ENCODE measurements at places on chromosomes 1 and 21.

- DNase-seq: no peak
These were observed 16.6 kb downstream of the AK4 start for GRCh38 chr1:65164633-65165032.

DNA sequence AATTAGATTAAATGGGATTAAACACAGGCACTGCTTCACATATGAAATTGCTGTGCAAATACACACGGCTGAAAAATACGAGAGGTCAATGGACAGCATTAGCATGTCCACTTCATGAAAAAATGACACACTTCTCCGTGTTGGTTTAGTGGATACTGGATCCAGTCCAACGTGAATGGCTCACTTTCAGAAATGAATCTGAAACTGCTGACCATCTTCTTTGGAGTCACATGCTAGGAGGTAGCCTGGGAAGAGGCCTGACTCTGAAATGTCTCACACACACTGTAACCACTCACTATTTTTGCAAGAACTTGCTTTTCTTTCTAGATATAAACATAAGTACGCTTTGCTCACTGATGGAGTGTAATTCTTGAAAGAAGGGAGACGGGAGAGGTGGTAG, 127.3 kb downstream of the HLCS start:
- peak; percentile 56 for DNase-seq

DNA sequence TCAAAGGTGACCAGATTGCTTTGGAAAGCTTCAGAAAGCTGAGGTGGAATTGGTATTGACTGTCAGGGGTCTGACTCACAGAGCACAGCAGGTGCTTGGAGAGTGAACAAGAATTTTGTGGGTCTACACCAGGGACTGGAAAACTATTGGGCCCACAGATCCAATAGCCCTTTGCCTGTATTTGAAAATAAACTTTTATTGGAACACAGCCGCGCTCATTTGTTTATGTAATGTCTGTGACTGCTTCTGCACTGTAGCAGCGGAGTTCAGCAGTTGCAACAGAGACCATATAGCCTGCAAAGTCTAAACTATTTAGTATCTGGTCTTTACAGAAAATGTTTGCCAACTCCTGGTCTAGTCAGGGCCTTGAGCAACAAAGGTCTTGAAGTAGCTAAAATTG, 315.6 kb downstream of the NFIA start:
- no peak for DNase-seq

DNA sequence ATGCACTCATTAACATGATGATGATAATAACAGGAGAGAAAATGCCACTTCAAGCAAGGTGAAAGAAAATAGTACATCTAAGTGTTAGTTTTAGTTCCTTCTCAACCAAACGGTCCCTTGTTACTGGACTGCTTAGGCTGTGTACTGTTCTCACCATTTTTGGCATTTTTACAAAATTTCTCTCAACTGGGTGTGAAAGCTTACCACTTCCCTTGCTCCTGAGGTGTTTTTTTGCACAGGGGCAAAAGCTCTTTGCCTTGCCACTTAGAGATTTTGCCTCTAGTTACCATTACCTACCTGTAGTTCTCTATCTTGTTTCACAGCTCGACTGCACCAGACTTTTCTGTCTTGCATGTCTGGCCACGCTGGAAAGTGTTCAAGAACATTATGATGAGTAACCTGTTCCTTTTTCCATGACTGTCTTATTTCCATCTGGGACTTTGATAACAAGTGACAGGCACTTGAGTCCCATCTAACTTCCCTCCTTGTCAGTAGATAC, 10.7 kb downstream of the NEK7 start:
- peak; percentile 56 for DNase-seq

DNA sequence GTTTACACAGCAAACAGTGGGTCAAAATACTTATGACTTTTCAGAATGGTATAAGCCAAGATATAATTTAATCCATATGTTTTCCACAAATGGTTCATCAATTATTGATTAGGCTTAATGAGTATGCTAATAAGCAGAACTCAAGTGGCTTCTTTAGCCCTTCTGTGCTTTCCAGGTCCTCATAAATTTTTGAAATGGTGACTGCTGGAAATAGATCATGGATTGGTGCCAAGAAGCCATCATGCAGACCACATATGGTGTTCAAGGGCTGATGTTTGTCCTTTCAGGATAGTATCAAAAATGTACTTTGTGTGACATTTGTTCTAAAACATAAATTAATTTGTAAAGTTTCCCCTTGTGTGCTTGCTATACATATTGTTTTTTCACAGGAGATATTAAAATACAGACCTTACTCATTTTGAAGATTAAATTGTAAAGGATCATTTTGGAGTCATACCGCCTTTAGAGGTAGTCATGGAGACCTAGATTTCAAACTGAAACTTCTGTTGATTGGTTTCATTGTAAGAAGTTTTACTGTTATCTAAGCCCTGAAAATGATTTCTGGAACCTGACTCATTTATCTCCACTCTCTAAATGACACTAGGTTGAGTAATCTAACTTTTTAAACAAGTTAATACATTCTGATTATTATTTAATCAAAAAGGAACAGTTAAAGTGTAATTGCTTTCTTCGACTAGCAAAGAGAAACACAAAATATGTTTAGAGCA, 507.9 kb downstream of the PLA2G4A start:
- DNase-seq: no peak

GRCh38 chr1:19439464-19440171, 45.7 kb downstream of the CAPZB start:
- no peak for DNase-seq

- peak; percentile 58 for DNase-seq
These were observed 4.7 kb downstream of the DNALI1 start for GRCh38 chr1:37561133-37562132.

GRCh38 chr21:32131164-32131563, 147.7 kb downstream of the MIS18A start:
- no peak for DNase-seq

GRCh38 chr1:19424651-19425570, 60.4 kb downstream of the CAPZB start:
- no peak for DNase-seq

- no peak for DNase-seq
These were observed 714.9 kb downstream of the ADGRL2 start for GRCh38 chr1:82515650-82516049.

DNA sequence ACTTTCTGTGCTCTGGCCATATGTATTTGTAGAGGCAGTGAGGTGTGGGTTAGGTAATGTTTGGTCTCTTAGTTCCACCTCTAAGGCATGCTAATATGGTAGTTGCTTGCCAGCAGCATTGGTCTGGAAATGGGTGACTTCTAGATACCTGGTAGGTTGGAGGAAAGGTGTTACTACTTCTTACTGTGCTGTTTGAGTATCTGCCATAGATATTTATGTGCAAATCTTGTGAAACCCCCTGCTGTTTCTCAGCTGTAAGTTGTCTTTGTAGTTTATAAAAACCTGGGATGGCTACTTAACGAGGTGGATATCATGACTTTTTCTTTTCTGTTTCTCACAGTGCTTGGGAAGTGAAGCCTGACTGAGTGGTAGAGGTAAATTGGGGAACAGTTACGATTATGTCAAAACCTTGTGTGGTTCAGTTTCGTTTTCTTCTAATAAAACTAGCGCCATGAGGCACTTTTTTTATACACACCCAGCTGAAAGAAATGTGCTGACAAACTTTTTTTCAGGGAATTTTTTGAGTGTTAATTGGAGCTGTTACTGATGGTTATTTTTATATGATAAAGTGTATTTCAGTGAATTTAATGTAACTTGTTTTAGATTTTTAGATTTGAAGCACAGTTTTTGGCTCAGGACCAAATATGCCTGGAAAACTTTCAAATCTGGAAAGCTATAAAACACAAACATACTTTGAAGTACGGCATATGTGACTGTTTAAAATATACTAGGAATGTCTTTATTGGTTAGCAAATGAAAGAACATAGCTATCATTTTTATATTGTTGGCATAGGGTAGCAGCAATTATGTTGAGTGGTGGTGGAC, 42.1 kb downstream of the CAMSAP2 start:
- peak; percentile 65 for DNase-seq

- DNase-seq: no peak
These were observed 46.8 kb downstream of the COL18A1 start for GRCh38 chr21:45451771-45452182.

GRCh38 chr1:12438349-12438924, 179.6 kb downstream of the DHRS3 start:
- DNase-seq: peak; percentile 20

- peak; percentile 59 for DNase-seq
These were observed 18.7 kb downstream of the DMRTB1 start for GRCh38 chr1:53477651-53478501.

GRCh38 chr1:162197041-162197531, 127.6 kb downstream of the NOS1AP start:
- no peak for DNase-seq

GRCh38 chr1:23567629-23567995, 8.3 kb upstream of the ID3 start:
- DNase-seq: no peak

DNA sequence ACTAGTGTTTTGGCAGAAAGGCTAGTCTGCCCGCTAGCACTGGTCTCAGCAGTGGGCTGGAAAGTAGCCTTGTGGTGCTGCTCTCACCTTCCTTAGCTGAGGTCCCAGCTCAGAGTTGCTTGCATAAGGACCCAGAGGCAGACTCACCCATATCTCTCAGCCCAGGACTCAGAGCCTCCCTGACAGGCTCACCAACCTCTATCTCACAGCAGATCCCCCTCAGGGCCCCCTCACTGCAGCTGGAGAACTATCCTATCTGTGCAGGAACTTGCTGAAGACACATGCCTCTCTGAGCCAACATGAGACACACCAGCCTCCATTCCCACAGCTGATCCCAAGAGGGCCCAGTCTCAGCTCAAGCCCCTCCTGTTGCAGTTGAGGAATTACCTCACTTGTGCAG, 82.6 kb downstream of the IARS2 start:
- DNase-seq: no peak

DNA sequence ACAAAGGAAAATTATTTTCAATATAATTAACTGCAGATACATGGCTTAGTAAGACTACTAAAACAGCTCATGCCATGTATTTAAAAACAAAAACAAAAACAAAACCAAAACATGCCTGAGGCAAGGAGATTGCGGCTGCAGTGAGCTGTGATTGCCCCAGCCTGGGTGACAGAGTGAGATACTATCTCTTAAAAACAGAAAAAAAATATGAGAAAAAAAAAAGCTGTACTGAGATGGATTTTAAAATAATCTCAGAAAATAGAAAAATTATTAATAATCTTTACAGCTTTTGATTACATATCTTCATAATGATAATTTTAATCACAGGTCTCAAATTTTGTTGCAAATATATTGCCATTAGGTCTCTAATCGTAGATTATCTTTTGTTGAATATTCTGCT, 24.0 kb upstream of the LIN9 start:
- DNase-seq: no peak

DNA sequence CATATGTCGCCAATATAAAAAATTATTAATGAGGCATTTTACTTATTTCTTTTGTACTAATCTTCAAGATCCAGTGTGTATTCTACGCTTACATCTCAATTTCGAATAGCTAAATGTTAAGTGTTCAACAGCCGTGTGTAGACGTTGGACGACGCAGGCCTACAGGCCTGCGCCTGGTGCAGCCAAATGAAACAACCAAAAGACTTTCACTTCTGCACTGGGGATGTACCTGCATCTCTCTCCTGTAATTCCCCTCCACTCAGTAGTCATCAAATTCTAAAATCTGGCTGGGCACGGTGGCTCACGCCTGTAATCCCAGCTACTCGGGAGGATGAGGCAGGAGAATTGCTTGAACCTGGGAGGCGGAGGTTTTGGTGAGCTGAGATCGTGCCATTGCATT, 76.8 kb upstream of the HNRNPU start:
- DNase-seq: no peak

- DNase-seq: no peak
These were observed 41.0 kb downstream of the KCNH1 start for GRCh38 chr1:211092955-211093354.

DNA sequence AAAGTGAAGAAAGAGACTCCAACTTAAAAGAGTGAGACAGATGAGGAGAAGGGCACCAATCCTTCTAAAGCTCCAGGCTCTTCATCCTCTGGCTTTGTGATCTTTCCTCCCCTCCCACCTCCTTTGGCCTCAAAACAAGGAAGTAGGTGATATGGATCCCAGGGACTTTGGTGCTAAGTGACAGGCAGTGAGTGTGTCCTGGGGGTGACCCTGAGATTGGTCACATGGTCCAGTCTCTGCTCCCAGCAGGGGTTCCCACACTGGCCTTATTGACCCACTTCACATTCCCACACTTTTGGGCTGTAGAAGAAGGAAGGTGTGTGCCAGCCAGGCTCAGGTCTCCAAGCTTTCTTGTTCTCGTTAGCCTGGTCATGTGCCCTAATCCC, 401.2 kb upstream of the PROX1 start:
- DNase-seq: no peak

- DNase-seq: no peak
These were observed 176.9 kb downstream of the FGGY start for GRCh38 chr1:59473831-59474230.

- DNase-seq: peak; percentile 17
These were observed 2.1 kb downstream of the TTC22 start for GRCh38 chr1:54798769-54799641.

GRCh38 chr1:54220004-54220811, 20.2 kb downstream of the MRPL37 start:
- DNase-seq: peak; percentile 52

- no peak for DNase-seq
These were observed 82.9 kb downstream of the FAM78B start for GRCh38 chr1:166083887-166084286.

GRCh38 chr1:242243472-242243871, 244.6 kb upstream of the MAP1LC3C start:
- no peak for DNase-seq

DNA sequence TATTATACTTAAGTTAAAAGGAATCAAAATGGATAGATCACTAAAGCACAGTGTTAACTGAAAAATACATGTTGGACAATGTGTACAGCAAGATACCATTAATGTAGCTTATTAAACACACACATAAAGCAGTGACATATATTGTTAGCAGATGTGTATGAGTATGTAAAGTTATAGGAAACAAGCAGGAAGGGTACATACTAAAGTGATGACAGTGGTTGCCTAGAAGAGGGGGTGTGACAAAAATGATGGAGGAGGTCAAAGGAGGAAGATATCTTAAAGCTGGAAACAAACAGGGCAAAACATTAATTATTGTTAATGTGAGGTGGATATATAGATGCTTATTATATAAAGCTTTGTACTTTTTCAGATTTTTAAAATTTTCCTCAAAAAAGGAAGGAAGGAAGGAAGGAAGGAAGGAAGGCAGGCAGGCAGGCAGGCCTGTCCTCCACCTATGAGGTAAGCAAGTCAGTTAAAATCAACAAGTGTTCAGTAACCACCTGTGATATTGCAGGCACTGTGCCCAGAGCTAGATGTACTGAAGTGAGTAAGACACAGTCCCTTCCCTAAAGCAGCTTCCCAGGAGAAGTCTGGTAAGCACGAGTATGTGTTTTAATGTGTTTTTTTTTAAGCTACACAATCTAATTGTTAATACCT, 252.9 kb upstream of the NR5A2 start:
- no peak for DNase-seq

- no peak for DNase-seq
These were observed 163.6 kb downstream of the CAMTA1 start for GRCh38 chr1:6948861-6949260.

- no peak for DNase-seq
These were observed 66.1 kb downstream of the TMEM53 start for GRCh38 chr1:44608141-44608540.

GRCh38 chr21:23223882-23224281, 2225.7 kb downstream of the NCAM2 start:
- DNase-seq: no peak

GRCh38 chr1:93729502-93729901, 47.9 kb upstream of the BCAR3 start:
- DNase-seq: no peak

Measured in EH (cell line).